Muscle of leg (tissue), 16 donors: ENCODE measurements at places on chromosomes 11 and 22.
A peak's percentile ranks its signal among the peaks of the same experiment; 100 is the strongest.

- DNase-seq = peak; percentile 87
Observed at GRCh38 chr11:118152552-118153471, at the start of gene SCN4B. TSS of gene SCN4B (minus strand) at chr11:118152823. CDS start at chr11:118152673, 150 bp downstream.

DNA sequence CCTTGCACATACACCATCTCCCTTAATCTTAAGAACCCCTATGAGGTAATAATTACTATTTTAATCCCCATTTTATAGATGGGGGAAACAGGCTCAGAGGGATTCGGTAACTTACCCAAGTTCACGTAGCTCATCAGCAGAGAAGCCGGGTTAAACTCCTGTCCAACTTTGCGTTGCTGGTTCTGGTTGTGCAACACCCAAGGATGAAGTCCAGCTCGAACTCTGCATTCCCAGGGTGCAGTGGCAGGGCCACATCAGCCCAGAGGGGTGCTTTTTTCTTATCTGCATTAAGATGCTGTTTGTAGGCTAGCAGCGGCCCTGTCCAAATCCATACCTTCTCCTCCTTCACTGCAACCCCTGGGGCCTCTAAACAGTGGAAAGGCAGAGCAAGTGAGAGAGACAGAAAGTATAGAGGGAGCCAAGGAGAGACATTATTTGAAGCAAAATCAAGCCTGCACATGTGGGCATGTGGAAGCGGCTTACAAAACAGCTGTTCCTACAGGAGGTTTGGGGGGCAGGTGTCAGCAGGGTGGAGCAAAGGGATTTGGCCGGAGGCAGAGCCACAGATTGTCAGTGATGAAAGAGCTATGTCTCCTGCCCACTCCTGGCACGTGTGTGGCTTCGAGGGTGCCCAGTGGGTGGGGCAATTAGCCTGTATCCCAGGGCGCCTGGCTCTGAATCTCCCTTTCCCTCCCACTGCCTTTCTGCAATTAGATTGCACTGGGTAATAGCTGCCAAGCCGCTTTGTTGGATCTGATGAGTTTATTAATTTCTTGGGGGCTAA is 129.5 kb upstream of the TBCEL start:
- peak; percentile 48 for DNase-seq

DNA sequence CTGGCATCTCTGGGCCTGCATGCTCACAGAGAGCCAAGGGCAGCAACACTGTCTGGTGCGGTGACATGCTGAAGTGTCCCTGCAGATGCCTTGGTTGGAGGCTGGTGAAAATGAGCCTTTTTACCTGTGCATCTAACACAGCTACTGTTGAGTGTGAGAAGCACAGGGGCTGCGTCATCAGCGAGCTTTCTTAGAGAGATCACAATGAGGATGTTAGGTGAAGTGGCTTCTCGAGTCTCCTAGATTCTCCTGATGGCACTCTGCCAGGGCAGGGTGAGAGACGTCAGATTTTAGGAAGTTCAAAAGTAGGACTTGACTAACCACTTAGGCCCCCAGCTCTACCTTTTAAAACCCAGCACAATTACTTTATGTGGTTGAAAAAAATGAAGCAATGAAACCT is 3.6 kb upstream of the SLC15A3 start:
- no peak for DNase-seq

GRCh38 chr11:13278609-13279486 is 1.3 kb downstream of the BMAL1 start:
- DNase-seq = peak; percentile 16

DNA sequence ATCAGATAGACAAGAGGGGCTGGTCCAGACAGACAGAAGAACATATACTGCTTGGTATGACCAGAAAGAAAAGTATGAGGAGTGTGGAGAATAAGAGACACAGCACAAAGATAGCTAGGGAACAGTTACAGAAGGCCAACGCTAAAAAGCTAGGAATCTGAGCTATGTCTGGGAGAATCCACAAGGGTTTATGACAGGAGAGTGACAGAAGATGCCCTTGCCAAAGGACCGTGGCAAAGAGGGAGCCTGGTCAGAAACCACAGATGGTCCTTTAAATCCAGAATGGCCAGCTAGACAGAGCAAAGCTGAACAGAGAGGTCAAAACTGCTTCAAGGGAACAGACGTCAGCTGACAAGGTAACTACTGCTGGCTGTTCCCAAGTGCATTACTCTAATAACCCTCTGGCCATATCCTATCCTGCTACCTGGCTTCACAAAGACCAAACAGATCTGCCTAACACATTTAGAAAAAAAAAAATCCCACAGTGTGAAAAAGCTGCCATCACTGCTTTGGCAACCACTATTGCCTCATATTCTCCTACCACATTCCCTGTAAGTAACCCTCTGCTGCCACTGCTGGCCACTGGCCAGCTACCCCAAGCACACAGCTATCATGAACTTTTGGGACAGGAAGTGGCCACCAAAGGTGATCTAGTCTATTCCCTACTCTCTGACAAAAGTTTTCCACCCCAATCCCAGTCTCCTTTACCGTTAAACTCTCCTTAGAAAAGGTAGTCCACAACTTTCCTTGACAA is 7.3 kb downstream of the SERGEF start:
- DNase-seq = no peak
